Eye (tissue), 1 donor: ENCODE measurements at places on chromosomes 13 and 19.

DNA sequence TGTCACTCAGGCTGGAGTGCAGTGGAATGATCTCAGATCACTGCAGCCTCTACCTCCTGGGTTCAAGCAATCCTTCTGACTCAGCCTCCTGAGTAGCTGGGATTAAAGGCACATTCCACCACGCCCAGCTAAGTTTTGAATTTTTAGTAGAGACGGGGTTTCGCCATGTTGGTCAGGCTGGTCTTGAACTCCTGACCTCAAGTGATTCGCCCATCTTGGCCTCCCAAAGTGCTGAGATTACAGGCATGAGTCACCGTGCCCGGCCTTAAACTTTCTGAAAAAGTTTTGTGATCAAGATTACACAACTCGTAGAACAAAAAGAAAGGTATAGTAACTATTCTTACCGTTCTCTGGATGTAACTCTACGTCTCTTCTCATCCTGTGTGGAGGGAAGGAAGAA, 21.2 kb downstream of the DNMT1 start:
- no peak for DNase-seq

- DNase-seq = no peak
Observed at GRCh38 chr13:27360562-27360961, 63.9 kb upstream of the GTF3A start.

DNA sequence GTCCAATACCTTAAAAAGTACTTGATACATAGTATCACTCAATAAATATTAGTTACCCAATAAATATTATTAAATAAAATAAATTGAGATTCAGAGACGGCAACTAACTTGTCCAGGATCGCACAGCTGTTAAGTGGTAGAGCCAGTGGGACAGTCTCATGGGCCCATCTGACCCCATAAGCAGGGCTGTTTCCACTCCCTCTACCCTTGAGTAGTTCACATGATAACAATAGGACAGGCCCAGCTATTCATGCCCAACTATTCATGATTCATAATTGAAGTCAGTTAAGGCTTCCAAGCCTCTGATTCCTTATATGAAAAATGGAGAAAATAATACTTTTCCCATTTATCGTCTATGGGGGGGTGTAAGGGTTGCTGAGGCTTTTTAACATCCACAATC, 78.2 kb downstream of the C13orf42 start:
- no peak for DNase-seq

DNA sequence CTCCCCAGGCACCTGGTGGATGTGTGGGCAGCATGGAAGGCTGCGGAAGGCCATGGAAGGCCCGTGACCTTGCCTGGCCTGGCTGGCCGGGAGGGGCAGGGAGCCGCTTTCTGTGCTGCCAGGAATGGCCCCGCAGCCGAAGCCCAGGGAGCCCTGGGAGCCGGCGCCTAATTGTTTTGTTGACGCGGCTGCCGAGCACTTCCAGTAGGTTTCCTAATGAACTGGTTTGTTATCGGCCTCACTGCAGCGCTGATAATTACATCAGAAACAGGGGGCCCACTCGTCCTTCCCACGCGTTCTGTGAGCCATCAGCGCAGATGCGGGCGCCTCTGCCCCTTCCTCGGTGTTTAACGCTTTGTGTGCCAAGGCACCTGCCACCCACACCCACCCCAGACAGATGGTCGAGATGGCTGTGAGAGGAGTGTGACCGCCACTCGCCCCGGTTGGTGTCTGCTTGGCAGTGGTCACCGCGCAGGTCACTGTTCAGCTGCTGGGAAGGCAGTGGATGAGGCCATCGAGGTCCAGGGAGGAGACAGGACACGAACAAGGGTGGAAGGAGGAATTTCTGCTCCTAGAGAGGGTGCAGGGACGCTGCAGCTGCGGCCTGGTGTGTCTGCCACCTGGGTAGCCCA, 124.5 kb downstream of the KDM4B start:
- DNase-seq = peak; percentile 83

- no peak for DNase-seq
Observed at GRCh38 chr13:75643693-75644092, 7.6 kb downstream of the LMO7 start.
